ENCODE measurements at places on chromosomes 2 and 18.
A peak's percentile ranks its signal among the peaks of the same experiment; 100 is the strongest.

- no peak overlapping the region for H3K4me3 ChIP-seq
- H3K27me3 ChIP-seq, result no peaks in the 10 kb centered on the region
- DNase-seq, result peak; percentile 61
- no peak overlapping the region for H3K27ac ChIP-seq
- no peaks in the 10 kb centered on the region for H3K36me3 ChIP-seq
These were observed 30.9 kb downstream of the LONRF2 start for GRCh38 chr2:100291152-100291970.

DNA sequence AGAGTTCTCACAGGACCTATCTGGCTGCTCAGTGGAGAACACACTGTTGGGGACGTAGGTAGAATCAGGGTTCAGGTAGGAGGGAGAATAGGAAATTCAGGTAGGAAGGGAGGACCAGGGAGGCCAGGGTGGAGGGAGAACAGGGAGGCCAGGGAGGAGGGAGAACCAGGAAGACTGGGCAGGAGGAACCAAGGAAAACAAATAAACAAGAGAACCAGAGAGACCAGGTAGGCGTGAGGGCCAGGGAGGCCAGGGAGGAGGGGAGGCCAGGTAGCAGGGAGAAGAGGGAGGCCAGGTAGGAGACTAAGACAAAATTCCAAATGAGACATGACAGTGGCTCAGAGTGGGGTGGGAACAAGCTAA is 337.6 kb downstream of the EIPR1 start:
- no peaks in the 10 kb centered on the region for H3K27me3 ChIP-seq
- no peak for DNase-seq
- no peaks in the 10 kb centered on the region for H3K36me3 ChIP-seq
- H3K4me1 ChIP-seq, result no peaks in the 10 kb centered on the region
- no peak overlapping the region for H3K27ac ChIP-seq

GRCh38 chr2:196295005-196295404 is 123.6 kb upstream of the STK17B start:
- H3K4me3 ChIP-seq, result no peak overlapping the region
- no peak overlapping the region for H3K27ac ChIP-seq
- peaks cover 7% of the 10 kb centered on the region for H3K4me1 ChIP-seq
- H3K36me3 ChIP-seq, result no peaks in the 10 kb centered on the region

GRCh38 chr2:132568656-132569055 is 101.3 kb downstream of the LYPD1 start:
- no peak overlapping the region for H3K4me3 ChIP-seq
- H3K27ac ChIP-seq, result no peak overlapping the region
- H3K4me1 ChIP-seq, result no peaks in the 10 kb centered on the region
- no peak for DNase-seq
- no peaks in the 10 kb centered on the region for H3K27me3 ChIP-seq
- no peaks in the 10 kb centered on the region for H3K36me3 ChIP-seq

GRCh38 chr2:63058921-63059792 is 8.5 kb downstream of the OTX1 start:
- no peak overlapping the region for H3K4me3 ChIP-seq
- no peaks in the 10 kb centered on the region for H3K36me3 ChIP-seq
- no peak overlapping the region for H3K27ac ChIP-seq
- DNase-seq, result no peak
- peaks cover 56% of the 10 kb centered on the region for H3K27me3 ChIP-seq
